ENCODE measurements at places on chromosomes 5 and 9.

GRCh38 chr9:124790301-124790700 is 13.4 kb downstream of the OLFML2A start:
- DNase-seq = no peak

DNA sequence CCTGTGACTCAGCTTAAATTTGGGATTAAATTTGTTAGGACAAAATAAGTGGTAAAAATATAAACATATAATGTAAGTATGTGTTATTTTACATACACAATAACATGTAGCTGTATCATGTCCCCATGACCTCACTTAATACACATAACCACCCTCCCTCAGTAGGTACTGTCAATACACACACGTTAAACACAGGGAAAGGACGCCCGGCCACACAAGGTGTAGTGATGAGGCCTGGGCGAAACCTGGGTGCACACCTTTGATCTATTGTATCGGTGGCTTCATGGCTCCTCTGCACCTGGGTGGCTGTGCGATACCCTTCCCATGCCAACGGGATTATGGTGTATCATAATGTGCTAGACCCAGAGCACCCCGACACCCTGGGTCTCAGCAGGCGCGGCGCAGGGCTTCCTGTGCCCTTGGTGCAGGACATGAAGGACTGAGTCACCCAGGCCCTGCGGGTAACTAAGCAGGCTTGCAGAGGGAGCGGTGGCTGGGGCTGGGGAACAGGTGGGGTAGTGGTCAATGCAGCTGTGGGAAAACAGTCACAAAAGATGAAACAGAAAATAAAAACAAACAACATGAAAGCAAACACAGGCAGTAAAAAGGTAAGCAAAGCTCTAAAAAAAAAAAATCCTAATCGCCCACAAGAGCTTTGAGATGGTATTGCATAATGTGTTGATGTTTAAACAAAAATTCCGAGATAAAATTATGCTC is 127.5 kb upstream of the RETREG1 start:
- no peak for DNase-seq

GRCh38 chr9:96052686-96053085 is 177.2 kb downstream of the ERCC6L2 start:
- DNase-seq = no peak

GRCh38 chr9:125435776-125436612 is 174.4 kb downstream of the GAPVD1 start:
- DNase-seq = no peak

DNA sequence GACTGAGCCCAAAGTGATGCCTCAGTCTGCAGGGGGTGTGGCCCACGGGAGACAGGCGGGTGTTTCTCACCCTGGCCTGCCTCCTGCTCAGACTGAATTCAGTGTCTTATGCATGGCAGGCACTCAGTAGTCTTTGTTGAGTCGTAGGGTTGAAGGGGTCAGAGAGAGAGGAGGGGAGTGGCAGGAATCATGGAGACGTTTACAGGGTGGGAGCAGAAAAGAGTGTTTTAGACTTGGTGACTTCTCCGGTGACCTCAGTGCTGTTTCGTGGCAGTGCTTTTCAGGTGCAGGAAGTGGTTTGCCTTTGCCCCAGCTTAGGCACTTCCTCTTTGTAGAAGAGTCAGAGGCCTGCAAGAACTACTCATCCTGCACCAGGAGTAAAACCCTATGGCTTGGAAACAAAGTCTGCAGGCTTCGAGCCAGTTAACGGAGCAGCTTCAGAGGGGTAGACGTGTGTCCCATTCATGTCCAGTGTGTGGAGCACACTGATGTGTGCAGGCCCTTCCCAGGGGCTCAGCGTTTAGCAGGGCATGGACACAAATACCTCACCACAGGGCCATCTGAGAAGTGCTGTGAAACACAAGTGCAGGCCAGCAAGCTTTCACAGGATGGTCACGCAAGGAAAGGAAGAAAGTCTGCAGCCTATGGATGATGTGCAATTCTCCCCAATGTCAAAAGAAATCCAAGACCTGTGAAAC is 24.5 kb upstream of the SEMA4D start:
- no peak for DNase-seq

All from type B pancreatic cell (in vitro differentiated cells).